ENCODE measurements at places on chromosomes 5 and 9. TPM values are rescaled to one million over a fixed set of nuclear protein-coding genes. Genes with fewer than 3 reads are reported as not detected.

The PPIC gene
- total RNA-seq = 18.5 TPM

- no peak for DNase-seq
These were observed 8.1 kb downstream of the PPP3R2 start for GRCh38 chr9:101586651-101587050.

The DAB2IP gene
- total RNA-seq = 83.0 TPM

The PDLIM7 gene
- 44.8 TPM for total RNA-seq

DNA sequence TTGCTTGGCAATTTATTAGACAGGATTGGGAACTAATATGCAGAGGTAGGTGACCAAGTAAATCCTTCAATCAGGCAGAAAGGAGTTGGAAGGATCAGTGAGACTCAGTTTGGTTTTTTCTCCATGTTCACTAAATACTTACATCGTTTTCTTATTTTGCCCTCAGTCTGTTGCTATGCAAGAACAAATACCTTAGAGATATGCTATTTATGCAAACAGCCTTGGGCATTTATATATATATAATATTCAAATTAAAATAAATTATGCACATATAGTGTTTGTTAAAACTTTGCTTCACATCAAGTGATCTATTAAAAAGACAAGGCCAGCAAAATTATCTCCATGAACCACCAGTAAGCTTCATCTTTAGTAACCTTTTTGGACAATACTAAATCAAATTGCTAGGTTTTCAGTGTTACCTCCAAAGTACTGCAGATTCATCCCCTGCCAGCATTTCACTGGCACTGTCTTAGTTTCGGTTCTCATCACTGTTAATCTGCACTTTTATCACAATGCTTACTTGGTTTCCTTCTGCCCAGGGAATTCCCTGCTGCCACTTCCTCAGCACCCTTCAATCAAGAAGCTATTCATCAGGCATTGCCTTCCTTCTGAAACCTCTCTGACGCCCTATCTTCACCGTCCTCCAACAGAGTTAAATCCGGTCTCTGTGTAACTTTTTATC, 26.0 kb upstream of the LIFR start:
- no peak for DNase-seq

GRCh38 chr5:150879358-150879757, 25.4 kb downstream of the ZNF300 start:
- no peak for DNase-seq

DNA sequence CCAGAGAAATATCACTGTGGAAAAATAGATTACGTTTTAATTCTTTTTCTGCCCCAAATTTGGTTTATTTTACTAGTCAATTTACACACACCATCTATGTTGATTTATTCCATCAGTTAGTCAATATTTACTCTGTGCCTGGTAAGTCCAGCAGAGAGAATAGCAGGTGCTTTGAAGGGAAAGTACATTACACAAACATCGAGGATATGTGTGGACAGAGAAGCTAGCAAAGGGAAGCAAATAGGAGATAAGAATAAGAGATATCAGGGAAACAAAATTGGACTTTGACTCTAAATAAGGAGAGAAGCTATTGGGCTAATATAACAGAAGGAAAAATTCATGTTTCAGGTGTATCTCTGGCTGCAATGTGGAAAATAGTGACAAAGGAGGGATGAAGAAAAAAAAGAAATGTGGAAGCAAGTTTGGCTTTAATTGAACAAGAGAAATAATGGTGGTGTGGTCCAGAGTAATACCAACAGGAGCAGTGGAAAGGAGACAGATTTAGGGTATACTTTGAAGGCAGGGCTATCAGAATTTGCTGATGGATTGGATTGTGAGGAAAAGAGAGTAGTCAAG, 587.7 kb upstream of the CDH6 start:
- DNase-seq = no peak
